ENCODE measurements at places on chromosomes 11 and 22.

DNA sequence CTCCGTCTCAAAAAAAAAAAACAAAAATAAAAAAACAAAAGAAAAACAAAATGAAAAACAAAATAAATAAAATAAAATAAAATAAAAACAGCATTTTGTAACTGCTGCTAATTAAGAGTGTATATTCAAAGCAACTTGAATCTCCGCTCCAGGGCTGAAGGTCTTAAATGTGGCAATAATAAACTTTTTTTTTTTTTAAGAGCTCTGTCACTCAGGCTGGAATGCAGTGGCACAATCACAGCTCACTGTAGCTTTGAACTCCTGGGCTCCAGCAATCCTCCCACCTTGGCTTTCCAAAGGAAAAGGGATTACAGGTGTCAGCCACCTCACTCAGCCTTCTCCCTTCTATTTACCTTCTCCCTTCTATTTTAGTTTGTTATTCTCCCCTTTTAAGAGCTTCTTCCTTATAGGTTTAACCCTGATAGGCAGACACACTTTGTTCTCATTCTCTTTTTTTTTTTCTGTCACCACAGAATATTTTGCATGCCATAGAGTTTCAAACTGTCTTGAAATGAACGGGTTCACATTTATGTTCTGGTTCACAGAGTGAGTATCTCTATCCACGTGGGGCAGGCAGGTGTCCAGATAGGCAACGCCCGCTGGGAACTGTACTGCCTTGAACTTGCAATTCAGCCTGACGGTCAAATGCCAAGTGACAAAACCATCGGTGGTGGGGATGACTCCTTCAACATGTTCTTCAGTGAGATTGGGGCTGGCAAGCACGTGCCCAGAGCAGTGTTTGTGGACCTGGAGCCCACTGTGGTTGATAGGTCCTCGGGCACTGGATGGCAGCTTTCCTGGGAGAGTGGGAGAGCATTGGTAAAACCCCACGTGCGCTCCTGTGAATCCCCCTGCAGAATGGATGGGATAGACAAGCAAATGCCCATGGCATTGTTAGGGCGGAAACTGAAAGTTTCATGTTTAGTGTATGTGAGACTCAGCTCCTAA lies 19.4 kb downstream of the LRRC74B start:
- no peak for DNase-seq

DNA sequence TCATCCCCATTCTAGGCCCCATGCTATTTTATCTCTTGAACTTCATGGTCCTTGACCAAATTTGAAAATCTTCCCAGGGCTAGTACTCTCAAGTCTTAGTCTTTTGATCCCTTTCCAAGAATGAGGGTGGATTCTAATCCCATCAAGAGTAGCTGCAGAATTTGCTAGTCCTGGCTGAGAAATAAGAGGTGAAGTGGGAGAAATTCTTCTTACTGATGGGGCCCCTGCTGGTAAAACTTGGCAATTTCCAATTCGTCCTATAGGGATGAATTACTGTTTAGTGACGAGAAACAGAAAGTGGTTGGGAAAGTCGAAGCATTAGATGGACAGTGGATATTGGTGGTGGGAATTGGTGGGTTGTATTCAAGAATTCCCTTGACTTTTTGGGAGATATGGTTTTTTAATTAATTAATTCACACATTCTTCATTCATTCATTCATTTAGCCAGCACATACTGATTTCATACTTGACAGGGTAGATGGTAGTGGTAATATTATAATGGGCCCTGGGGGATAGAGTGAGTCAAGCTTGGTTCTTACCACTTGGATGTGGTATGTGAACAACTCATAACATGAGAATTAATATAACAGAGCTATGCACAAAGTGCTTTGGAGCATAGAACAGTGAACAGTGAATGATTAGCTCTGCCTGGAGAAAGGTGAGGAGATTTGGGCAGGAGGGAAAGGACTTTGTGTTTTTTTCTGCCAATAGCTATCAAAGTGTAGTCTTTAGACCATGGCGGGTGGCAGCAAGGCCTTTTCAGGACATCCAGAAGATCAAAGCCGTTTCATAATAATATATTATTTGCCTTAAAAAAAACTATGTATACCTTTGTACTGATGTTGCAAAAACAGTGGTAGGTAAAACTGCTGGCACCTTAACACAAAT lies 103.8 kb downstream of the STIM1 start:
- no peak for DNase-seq

- DNase-seq, result no peak
Observed at GRCh38 chr11:120652705-120653335, 141.3 kb downstream of the GRIK4 start.

GRCh38 chr22:42077486-42078125 lies 1.9 kb upstream of the SMDT1 start:
- no peak for DNase-seq

- no peak for DNase-seq
Observed at GRCh38 chr11:1102996-1103395, 28.3 kb downstream of the MUC2 start.

GRCh38 chr11:31001427-31001826 lies 368.1 kb downstream of the DCDC1 start:
- DNase-seq, result no peak

- no peak for DNase-seq
Observed at GRCh38 chr11:122167100-122167499, 51.1 kb upstream of the BLID start.

All from stimulated activated naive B cell treated with anti-CD40 and anti-IgM and Interleukin-4, amounts not matched to agents 10 μg/mL and 1 μg/mL and 100 μg/mL, for 72 hours (primary cell).